ENCODE measurements at places on chromosomes 5 and 9.

- no peak for DNase-seq
Measured at GRCh38 chr9:109513871-109514270, 15.8 kb upstream of the PTPN3 start.

DNA sequence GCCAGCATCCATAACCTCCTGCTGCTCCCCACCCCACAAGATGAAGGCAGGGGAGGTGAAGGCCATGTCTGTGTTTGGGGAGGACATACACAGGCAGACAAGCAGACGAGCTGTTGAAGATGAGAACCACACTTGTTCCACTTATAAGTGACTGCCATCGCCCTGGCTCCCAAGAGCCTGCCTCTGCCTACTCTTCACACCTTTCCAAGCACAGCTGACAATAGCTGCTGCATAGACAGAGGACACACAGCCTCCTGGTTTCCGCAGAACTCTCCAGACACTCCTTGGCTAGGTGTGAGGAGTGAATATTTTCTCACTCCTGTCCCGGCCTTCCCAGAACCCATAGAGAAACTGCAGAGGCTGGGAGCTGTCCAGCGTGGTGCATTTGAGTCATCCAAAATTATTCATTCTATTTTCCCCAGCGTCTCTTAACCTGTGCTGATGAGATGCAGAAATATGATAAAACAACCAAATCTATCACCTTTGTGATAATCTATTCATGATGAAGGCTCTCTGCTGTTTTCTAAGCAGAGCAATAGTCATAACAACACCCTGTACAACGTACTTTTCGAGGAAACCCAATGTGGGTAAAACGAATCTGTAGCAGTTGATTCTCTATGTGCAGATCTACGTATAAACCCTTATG lies 24.7 kb downstream of the KLF9 start:
- DNase-seq, result peak; percentile 30

DNA sequence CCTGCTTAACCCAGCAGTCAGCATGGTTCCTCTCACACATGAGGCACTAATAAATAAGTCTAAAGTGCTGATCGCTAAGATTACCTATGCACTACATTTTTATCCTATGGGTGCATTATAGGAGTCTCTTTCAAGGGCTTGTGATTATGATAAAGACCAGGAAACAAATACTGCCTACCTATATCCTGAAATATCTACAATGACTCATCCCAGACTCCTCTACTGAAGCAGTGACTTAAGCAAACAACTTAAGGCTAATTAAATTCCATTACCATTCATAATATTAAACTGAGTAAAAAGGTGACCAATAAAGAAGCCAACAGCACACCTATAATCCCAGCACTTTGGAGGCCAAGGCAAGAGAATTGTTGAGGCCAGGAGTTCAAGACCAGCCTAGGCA lies 338.4 kb downstream of the DNAH5 start:
- no peak for DNase-seq

GRCh38 chr5:15501091-15501791 lies 1.3 kb downstream of the FBXL7 start:
- DNase-seq, result peak; percentile 81

DNA sequence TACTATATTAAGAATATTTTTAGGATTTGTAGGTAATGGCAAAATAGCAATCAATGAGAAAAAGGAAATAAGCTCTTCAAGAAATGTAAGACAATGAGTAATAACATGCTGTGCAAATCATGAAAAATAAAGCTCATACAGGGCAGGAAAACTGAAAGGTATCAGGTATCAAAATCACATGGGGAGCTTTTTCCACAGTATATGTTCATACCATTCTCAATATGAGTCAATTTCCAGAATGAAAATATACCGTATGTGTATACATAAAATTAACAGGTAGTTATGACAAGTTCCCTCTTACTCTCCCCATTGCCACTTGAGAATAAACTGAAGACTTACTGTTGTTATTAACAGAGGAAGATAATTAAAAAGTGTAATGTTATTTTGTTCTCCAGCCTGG lies 35.9 kb downstream of the EFCAB9 start:
- DNase-seq, result no peak

DNA sequence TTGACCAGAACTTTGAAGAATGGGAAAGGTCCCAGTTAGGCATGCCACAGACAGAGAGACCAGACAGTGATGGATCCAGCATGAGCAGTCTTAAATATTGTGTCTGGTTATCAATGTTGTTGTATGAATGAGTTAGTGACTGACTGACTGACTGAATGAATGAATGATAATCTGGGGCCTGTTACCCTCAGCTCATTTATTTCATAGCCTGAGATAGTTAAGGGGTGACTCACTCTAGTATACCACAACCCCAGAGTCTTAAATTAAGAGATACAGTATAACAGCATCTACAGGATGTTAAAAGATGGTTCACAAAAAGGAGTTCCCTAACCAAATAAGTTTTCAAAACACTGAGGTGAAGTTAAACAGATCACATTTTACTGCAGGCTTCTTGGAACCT lies 133.5 kb downstream of the SGCD start:
- DNase-seq, result no peak

GRCh38 chr5:142798099-142798770 lies 28.1 kb downstream of the ARHGAP26 start:
- DNase-seq, result no peak

GRCh38 chr5:143592648-143593047 lies 189.2 kb upstream of the NR3C1 start:
- DNase-seq, result no peak

- no peak for DNase-seq
Measured at GRCh38 chr9:111350556-111350955, 20.5 kb upstream of the OR2K2 start.

DNA sequence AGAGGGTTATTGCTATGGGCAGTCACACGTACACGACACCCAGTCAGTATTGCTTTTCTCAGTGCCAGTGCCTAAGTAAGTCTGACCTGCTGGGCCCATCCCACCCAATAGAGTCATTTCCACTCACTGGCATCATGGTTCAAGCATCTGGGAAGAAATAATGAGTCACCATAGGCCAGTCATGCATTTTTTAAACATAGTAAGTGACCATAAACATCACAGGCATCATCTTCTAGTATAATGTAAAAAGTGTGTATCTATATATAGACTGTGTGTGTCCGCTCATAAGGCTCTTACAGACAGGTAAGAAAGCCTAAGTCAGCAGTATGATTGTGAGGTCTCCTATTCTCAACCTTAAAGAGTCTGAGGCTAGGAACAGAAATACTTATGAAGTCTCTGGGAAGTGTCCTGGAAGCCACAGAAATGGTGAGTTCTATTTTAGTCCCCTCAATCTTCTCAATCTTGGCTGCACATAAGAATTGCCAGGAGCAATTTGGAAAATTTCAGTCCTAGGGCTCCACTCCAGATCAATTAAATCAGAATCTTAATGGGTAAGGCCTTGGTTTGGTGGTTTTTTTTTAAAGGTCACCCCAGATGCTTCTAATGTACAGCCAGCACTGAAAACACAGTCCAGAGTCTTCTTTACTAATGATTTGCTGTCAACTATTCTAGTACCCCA lies 65.2 kb downstream of the ZNF366 start:
- no peak for DNase-seq

DNA sequence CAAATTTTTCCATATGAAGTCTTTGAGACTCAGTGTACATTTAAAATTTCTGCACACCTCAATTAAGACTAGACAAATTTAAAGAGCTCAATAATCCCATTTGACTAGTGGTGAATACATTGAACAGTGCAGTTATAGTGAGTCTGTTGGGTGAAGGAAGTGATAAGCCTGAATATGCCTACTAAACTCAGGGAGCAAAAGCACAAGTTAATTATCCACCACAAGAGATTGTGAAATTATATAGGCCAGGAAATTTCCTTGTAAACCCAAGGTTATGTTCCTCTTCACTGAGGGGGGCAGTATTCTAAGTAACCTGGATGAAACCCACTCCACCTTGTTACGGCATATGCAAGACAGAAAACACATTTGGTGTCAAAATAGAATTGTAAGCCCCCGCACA lies 612.9 kb upstream of the DAB2 start:
- no peak for DNase-seq

DNA sequence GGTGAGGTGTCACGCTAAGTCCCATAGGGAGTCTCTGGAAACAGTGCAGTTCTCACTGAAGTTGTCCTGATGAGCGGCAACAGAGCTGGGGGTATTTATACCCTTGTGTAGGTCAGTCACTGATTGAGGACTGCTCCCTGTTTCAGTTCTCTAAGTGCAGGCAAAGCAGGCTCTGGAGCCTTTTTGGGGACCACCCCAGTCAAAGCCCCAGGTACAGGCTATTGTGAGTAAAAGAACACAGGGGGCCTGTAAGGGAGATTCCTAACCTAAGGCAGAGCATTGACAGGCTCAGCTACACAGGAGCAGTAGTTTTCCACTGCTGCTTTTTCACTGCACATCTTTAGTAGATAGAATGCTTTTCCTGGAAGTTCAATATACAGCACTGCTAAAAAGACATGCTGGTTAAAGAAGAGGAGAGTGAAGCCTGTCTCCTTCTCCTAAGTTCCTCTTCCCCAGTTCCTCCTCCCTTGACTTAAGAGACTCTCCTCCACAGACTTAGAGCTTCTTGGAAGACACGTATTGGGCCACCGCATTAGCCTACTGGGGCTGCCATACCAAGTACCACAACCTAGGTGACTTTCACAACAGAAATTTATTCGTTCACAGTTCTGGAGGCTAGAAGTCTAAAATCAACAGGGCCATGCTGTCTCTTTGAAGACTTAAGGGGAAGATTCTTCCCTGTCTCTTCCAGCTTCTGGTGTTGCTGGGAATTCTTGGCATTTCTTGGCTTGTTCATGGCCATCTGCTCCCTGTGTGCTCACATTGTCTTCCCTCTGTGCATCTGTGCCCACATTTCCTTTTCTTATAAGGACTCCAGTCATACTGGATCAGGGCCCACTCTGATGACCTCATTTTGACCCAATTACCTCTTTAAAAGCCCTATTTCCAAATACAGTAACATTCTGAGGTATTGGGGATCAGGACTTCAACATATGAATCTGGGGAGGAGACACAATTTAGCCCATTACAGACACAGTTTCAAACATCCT lies 221.0 kb downstream of the ESM1 start:
- DNase-seq, result no peak

GRCh38 chr5:62473209-62473608 lies 60.6 kb downstream of the IPO11 start:
- DNase-seq, result no peak

DNA sequence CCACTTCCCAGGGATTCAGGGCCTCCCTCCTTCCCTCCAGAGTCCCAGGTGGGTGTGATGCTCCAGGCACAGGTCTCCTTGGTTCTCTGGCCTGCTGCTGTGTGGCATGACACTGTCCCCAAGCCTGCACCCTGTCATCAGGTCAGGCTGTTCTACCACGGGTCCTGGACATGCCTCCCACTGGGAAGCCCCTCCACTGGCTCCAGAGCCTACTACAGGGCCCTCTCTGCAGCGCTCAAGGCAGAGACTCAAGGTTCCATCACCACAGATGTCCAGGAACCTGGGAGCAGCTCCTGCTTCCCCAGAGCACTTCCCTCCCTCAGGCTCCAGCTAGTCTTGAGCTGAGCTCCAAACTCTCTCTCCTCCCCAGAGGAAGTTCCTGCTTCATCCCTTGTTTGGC lies 237.3 kb downstream of the PBX3 start:
- DNase-seq, result no peak

- DNase-seq, result no peak
Measured at GRCh38 chr5:50717651-50718050, 51.2 kb downstream of the PARP8 start.

DNA sequence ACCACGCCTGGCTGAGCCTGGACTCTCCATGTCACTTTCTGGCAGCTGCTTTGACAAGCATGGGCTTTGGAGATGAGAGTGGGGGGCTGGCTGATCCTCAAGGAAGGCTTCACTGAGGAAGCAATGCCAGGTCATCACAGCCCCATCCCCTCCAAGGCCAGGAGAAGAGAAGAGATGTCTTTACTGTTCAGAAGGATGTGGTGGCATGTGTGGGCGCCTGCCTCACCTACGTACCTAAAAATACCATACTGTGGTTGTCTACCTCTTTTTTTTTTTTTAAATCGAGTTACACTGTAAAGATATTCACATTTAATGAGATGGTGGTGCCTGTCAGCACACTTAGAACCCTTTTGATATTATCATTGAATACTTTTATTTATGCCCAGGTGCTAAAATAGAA lies 26.4 kb upstream of the CTNNA1 start:
- no peak for DNase-seq

DNA sequence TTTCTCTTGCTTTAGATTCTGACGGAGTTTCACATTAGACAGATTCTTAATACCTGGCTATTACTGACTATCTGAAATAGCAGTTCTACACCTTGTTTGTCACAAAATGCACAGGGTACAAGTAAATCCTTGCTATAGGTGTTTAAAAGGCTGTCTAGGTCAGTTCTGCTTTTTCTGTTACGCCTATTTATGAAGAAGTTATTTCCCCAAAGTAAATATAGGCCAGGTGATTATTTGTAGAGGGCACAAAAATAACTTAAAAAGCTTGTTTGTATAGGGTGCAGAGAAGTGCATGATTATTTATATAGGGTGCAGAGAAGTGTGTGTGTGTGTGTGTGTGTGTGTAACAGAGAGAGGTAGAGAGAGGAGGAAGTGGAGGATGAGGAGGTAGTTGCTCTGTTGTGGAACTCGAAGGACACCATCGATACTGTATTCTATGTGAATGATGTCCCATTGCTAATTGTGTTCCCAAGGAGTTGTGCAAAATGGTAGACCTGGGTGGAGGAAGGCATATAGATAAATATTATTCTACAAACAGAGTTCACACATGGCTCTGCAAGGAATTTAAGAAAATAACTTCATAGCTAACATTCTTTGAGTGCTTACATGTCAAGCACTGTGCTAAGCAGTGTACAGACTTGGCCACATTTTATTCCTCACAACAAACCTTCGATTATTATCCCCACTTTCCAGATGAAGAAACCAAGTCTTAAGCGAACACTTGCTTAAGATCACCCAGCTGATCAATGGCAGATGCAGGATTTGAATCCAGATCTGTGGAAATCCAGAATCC lies 96.3 kb upstream of the EQTN start:
- DNase-seq, result no peak

- peak; percentile 26 for DNase-seq
Measured at GRCh38 chr5:96658272-96658671, 3.9 kb upstream of the CAST start.

DNA sequence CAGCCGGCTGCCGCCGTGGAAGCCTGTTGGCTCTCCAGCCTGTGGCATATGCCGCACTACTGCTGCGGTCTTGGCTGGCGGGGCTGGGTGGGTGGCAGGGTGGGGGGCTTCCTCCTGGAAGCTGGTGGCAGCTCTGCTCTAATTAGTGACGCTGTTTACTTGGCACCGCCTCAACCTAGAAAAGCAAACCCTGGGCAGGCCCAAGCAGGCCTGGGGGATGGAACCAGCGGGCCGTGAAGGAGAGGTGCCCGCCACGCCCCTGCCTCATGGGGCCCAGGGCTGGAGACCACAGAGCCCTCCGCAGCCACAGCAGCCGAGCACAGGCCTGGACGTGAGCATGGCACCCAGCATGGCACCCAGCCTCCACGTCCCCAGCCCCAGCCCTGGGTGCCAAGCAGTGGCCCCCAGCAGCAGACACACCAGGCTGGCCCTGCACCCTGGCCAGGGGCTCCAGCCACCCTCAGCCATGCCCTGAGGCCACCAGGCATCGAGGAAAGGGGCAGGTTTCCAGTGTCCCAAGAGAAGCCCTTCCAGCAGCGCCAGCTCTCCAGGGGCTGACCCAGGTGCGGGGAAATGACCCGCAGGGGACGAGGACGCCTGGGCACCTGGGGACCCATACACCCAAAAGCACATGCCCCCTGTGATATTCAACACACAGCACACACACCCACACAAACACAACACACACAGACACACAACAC lies 5.4 kb upstream of the CCDC187 start:
- DNase-seq, result no peak
